ENCODE measurements at places on chromosomes 4 and X. TPM values are rescaled to one million over a fixed set of nuclear protein-coding genes. Genes with fewer than 3 reads are reported as not detected.

DNA sequence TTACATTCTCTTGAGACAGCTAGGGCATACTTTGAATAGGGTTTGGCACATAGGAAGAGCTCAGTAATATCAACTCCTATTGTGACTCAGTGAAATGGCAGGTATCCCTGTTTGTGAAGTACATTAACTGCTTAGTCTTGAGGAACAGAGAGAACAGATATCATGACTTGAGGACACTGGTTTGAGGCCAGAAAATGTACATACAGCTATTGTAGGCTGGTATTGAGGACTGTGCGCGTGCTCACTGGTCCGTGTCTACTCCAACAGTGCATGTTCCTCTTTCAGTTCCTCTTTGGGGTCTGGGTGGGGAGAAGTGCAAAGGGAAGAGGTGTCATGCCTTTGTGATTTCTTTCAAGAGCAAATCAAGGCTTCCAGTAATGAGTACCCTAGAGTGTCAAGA, 34.6 kb upstream of the TBC1D9 start:
- no peak for DNase-seq

- no peak for DNase-seq
These were observed 392.9 kb downstream of the PDGFC start for GRCh38 chr4:156578713-156579112.

DNA sequence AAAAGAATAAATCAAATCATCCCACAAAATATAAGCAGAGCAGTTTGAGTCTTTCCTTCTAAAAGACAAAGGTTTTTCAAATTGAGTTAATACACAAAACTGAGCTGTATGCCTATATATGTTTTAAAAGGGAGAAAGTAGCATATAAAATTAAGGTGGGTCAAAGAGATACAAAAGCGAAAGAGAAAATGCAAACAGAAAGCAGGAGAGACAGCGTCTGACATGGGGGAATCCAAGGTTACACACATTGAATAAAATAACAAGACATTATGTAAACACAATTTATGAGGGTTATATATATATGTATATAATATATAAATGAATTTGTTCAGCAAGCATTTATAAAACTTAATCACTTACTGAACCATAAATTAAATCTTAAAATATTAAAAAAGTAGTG, 276.1 kb upstream of the LCORL start:
- DNase-seq, result no peak

DNA sequence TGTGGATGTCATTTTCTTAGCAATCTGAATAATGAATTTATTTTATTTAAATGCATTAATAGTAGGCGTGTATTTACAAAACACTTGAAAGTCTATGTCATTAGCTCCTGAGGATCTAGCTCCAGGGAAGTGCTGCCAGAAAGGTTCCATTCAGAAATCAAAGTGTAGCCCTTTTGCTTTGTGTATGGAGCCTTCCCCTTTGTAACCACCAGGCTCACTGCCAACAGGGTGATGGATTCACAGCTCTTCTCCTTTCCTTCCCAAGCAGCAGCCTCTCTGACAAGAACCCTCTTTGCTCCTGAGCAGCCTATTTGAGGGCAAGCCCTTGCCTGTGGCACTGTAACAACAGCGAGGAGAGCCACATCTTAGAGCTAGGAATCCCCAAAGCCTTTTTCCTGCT, 286.0 kb upstream of the RASGEF1B start:
- no peak for DNase-seq

S100G gene
- not detected for total RNA-seq

SLC49A3 gene
- total RNA-seq, result 18.3 TPM

Data from suprapubic skin (tissue), 4 donors.